Stimulated activated CD8-positive, alpha-beta memory T cell treated with anti-CD3 and anti-CD28 coated beads, Interleukin-7, amount 100 ng/mL, for 1 hour (primary cell): ENCODE measurements at places on chromosomes 11 and 22.
A peak's percentile ranks its signal among the peaks of the same experiment; 100 is the strongest.

DNA sequence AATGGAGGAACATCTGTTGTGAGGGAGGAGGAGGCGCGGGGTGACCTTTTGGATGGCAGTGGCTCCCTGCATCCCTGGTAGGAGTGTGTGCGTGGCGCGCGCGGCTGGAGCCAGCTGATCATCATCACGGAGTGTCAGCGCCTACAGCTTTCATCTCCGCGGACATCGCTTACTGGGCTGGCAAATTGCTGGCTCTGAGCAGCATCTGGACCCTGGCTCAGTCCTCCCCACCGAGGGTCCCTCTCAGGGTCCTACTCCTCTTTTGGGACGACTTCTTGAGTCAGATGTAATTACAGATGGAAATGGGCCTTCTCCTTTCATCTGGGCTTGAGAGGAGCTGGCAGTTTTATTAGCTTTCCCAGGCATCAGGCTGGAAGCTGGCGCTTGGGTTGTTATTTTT lies 85.3 kb downstream of the CACNA1I start:
- no peak for DNase-seq

DNA sequence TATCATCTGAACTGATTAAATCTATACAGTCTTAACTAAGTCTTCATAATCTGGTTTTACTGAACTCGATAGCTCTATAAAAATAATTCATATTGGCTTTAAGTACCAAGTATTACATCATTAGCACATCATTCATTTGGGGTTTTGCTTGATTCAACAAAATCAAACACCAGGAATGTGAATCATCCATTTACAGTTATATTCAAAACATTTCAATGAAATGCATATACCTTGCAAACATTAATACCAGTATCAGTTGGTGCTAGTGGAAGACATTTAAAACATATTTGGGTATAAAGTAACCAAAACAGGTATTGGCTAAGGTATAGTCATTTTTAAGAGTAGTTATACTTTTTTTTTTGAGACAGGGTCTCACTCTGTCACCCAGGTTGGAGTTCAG lies 12.2 kb upstream of the CCDC89 start:
- no peak for DNase-seq

GRCh38 chr11:98536023-98536422 lies 484.7 kb upstream of the CNTN5 start:
- no peak for DNase-seq

DNA sequence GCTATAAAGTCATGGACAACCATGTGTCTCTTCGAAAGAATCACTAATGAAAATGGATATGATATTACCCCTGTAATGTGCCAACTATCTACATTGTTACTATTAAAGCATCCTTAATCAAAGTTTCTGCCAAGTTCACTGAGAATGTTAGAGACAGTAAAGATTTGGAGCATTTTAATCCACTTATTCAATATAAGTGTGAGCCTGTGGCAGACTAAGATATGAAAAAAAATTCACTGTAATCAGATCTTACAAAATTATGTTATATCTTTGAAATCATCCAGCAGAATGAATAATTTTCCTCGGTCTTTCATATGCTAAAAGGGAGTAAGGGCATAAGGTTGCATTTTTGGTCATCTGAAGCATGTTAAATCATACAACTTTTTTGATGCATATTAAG lies 49.9 kb downstream of the MAML2 start:
- no peak for DNase-seq

- DNase-seq = no peak
Measured at GRCh38 chr11:34859496-34859895, 56.7 kb downstream of the APIP start.

- DNase-seq = no peak
Measured at GRCh38 chr11:106621484-106621883, 396.8 kb downstream of the GUCY1A2 start.

- DNase-seq = no peak
Measured at GRCh38 chr22:28900379-28900925, 17.1 kb downstream of the ZNRF3 start.

- no peak for DNase-seq
Measured at GRCh38 chr22:20829491-20830134, 29.0 kb downstream of the PI4KA start.

GRCh38 chr11:67240576-67241389 lies 25.5 kb upstream of the GRK2 start:
- DNase-seq = peak; percentile 50

DNA sequence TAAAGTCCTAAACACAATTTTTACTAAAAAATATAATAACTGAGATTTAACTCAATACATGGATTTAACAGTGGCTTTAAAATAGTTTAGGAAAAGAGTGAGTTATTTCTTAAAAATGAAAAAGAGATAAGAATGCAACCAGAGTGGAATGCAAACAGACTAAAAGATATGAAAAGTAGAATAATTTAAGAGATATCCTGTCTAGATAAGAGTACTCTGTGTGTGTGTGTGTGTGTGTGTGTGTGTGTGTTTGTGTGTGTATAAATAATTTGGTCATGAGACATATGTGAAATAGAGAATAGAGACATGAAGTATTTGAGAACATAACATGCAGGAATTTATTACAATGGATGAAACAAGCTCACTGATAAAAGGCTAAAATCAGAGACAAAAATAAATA lies 986.9 kb upstream of the CHORDC1 start:
- no peak for DNase-seq

GRCh38 chr11:81377418-81377817 lies 1356.2 kb downstream of the FAM181B start:
- DNase-seq = no peak

GRCh38 chr22:27062910-27063309 lies 405.5 kb downstream of the MIAT start:
- no peak for DNase-seq

- no peak for DNase-seq
Measured at GRCh38 chr22:48227341-48228018, 1465.0 kb downstream of the TBC1D22A start.

DNA sequence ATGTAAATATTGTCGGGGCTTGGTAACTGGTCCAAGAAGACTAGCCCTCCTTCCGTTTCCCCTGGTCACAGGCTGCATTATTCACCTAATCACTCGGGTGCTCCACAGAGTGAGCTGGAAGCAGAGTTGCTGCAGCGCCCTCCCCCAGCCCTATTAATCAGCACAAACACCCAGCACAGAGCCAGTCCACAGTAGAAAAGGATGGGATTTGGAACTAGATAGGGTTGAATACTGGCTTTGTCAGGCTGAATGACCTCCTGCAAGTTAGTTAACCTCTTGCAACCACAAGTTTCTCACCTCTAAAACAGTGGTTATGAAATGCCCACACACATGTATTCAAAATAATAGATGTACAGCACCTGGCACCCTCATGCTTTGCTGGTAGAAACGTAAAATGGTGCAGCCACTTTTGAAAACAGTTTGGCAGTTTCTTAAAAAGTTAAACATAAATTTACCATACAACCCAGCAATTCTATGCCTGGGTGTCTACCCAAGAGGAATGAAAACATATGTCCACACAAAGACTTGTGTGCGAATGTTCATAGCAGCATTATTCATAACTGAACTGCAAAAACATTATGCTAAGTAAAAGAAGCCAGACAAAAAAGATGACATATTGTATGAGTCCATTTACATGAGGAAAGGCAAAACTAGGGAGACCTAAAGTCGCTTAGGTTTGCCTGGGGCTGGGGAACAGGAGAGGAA lies 31.7 kb upstream of the APLP2 start:
- DNase-seq = no peak

DNA sequence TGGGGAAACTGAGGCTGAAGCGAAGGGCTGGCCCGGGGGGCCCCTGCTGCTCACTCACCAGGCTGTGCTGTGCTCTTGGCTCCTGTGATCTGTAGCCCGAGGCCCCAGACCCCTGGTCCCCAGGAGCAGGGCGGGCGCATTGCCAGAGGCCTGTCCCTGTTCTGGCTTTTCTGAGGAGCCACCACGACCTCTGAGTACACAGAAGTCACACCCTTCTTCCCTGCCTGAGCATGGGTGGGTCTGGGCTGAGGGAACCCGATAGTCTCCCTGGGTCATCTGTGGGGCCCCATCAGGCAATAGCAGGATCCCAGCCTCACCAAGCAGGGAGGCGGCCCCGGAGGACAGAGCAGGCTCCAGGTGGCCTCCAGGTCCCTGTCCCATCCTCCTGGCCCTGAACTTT lies 5.1 kb downstream of the CASTOR1 start:
- no peak for DNase-seq
